Ecto neural progenitor cell (in vitro differentiated cells): ENCODE measurements at places on chromosomes 11 and 22.

DNA sequence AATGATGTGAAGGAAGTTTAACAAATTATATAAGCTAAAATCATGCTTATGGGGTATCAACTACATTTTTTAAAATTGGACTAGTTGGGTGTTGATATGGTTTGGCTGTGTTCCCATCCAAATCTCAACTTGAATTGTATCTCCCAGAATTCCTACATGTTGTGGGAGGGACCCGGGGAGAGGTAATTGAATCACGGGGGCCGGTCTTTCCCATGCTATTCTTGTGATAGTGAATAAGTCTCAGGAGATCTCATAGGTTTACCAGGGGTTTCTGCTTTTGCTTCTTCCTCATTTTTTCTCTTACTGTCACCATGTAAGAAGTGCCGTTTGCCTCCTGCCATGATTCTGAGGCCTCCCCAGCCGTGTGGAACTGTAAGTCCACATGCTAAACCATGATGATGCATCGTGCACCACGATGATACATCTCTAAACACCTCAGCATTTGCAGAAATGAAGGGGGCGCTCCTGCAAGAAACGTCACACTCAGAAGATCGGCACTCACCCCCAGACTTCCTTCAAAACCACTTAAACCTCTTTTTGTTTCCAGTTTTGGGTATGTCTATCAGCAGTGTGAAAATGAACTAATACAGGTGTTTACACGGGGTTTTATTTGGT is 340.0 kb downstream of the SHANK2 start:
- DNase-seq, result no peak

GRCh38 chr11:119062779-119063178 is 4.8 kb upstream of the VPS11 start:
- DNase-seq, result no peak

DNA sequence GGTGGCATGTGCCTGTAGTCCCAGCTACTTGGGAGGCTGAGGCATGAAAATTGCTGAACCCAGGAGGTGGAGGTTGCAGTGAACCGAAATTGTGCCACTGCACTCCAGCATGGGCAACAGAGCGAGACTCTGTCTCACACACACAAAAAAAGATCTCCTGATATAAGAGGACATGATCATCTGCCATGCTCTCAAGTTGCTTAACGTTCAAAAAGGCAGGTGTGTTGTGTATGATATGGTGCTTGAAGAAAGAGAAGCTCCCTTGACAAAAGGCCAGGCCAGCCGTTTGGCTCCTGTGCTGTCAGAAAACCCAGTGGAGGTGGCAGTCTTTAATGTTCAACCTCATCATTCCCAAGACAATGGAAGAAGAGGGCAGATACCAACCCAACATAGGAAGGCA is 117.3 kb upstream of the PLET1 start:
- DNase-seq, result no peak

GRCh38 chr11:79321263-79321662 is 119.6 kb downstream of the TENM4 start:
- DNase-seq, result no peak

- no peak for DNase-seq
These were observed 27.8 kb downstream of the VWA5A start for GRCh38 chr11:124143034-124143433.

DNA sequence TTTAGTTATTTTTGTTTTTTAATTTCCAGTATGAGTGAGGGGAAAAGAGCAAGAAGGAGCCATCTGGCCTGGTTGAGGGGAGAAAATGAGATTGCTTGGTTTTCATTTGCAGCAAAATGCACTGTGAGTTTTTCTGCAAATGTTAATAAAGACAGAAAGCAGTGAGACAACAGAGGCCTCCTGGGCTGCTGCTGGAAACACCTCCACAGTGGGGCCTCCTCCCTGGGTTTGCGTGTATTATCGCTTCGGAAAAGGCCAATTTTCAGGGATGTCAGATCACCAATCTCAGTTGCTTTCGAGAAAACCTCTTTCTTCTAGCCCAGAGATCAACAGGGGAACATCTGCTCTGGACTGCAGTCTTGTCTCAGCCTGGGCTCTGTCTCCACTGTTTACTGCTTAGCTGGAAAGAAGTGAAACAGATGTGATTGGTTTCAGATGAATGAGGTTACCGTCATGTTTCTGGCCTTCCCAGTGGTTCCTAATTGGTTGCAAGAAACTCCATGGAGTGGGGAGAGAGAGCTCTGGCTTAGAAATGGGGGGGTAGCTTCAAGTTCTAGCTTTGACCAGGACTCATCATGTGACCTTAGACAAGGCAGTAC is 17.3 kb downstream of the TSPAN18 start:
- DNase-seq, result no peak

DNA sequence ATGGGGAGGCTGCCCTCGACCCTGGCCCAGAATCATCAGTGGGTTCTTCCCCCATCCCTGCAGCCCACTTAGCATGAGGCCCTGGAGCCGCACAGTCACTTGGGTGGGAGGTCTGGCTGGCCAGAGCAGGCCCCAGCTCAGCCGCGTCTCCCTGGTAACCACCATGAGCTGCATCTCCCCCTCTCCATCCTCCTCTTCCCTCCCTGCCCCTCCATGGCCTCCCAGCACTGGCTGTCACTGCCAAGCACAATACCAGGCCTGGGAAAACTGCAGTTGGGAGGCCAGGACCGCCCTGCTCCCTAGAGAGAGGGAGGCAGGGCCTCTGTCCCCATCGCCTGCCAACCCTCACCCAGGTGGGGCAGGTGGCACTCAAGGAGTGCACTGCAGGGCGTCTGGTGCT is 8.0 kb downstream of the CSDC2 start:
- DNase-seq, result no peak

DNA sequence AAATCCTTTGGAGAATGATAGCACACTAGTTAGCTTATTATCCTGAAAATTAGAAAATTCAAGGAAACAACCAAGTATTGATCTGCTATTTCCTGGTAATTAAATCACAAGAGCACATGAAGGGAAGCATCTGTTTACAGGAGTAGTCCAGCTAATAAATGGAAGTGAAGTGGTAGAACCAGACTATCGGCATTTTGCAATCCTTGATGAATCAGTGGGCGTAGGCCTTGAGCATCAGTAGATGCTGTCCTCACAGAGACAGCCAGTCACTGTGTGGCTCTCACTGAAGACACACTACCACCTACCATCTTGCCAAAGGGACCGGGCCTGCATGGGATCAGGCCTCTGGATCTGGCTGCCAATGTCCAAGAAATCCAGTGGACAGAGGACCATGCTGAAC is 69.8 kb downstream of the FBLN1 start:
- DNase-seq, result no peak

- no peak for DNase-seq
These were observed 45.5 kb downstream of the ALX4 start for GRCh38 chr11:44264438-44264749.

DNA sequence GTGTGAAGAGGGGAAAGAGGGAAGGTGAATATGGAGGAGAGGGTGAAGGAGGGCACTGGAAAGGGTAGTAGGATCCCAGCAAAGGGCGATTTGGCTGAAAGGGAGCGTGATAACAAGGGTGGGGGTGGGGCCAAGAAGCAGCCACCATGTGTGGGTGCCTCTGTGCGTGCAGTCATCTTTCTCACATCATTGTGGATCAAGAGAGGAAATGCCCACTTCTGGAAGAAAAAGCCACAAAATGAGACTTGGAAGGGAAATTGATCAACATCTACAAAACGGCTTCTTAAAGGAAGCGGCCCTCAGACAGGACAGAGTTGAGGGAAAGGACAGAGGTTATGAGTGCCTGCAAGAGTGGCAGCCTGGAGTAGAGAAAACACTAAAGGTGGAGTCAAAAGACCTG is 1.2 kb upstream of the CXCR5 start:
- DNase-seq, result no peak

- peak; percentile 78 for DNase-seq
These were observed 673.1 kb downstream of the KCNA4 start for GRCh38 chr11:29343465-29344333.

DNA sequence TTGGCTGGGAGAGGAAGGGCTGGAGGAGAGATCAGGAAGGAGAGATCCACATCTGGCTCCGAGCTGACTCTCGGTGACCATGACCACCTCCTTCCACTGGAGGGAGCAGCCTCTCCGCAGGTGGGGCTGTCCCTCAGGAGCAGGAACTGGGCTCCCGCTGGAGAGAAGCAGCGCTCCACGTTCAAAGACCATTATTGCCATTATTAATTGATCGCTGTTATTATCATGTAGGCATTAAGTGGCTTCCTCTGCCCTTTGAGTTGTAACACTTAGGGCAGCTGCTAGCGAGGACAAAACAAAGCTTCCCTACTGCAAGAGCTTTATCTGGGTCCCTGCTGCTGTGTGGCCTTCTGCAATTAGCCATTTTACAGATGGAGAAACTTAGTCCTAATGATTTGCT is 251.9 kb downstream of the ST3GAL4 start:
- DNase-seq, result peak; percentile 78

DNA sequence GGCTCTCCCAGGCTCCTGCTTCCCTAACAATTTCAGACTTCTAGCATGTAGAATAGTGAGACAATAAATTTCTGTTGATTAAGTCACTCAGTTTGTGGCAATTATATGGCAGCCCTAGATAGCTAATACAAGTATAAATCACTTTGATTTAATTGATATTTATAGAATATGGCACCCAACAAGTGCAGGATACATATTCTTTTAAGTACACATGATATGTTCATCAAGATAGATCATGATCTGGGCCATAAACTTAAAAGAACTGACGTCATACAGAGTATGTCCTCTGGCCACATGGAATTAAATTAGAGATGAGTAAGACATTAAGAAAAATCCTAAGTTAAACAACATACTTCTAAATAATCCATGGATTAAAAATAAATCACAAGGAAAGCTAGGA is 67.5 kb upstream of the AMOTL1 start:
- DNase-seq, result no peak

- no peak for DNase-seq
These were observed 26.9 kb upstream of the FCHSD2 start for GRCh38 chr11:73168925-73169579.
